SK-MEL-5 (cell line): ENCODE measurements at places on chromosomes 4 and X. TPM values are rescaled to one million over a fixed set of nuclear protein-coding genes. Genes with fewer than 3 reads are reported as not detected.

The MAGED4 gene
- 3.5 and 22.5 TPM in 2 replicates for total RNA-seq

The TLR2 gene
- 0.05 TPM in 1 of 2 replicates, not detected in the other for total RNA-seq

The SSX3 gene
- total RNA-seq = not detected in 2 replicates

The EDNRA gene
- total RNA-seq = 0.08 and 0.13 TPM in 2 replicates

The RIPPLY1 gene
- total RNA-seq = not detected in 2 replicates

The SRPX gene
- total RNA-seq = 202 and 205 TPM in 2 replicates

The USP26 gene
- total RNA-seq = not detected in 2 replicates

The HMX1 gene
- total RNA-seq = 0.67 and 1.3 TPM in 2 replicates

The TRAM1L1 gene
- total RNA-seq = 1.7 and 2.8 TPM in 2 replicates

The CSAG3 gene
- 7.6 and 8.9 TPM in 2 replicates for total RNA-seq

DNA sequence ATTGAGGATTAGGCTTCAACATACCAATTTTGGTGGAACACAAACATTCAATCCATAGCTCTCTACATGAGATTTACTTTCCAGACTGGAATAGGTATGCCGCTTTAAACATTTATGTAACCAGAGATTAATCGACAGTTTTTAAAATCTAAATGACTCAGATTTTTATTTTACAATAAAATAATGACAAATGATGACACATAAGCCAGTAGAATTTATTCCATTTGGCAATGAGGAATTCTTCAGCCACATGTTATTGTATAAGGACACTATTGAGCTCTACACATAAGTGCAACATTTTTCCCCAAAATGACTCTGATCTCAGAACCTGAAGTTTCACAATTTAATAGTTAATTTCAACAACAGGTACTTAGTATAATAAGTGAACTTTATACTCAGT, 227.0 kb upstream of the PRPS2 start:
- DNase-seq = no peak

DNA sequence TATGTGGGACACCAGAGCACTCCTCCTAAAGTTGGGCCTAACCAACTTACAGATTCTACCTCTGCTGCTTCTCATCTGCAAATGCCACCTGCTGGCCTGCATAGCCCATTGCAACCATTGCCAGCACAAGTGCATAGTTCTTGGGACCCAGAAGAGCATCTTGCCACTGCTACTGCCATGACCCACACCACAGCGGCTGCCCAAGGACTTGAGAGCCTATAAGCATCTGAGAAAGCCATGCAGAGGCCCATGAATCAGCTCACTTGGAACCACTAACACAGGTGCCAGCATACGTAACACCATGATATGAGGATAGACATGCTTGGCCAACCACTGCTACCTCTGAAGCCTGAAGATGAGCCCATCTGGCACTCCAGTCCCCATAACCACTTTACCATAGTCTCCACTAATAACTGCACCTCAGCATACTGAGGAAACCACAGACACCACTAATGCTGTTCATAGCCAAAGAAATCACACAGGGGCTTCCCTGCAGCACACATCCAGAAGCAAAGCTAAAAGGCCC, 258.1 kb upstream of the AGTR2 start:
- no peak for DNase-seq

DNA sequence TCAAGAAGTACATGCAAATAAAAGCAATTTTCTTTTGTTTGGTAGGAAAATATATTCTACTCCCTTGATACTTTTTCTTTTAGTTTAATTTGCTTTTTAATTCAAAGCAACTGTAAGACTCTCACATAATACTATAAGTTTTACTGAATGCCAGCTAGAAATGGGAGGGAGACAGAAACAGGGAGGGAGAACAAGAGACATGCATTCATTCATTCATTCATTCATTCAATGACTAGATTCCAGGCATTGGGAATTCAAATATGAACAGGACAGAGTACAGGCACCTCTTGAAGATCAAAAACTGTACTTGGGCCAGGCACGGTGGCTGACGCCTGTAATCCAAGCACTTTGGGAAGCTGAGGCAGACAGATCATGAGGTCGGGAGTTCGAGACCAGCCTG, 85.6 kb downstream of the THOC2 start:
- no peak for DNase-seq

DNA sequence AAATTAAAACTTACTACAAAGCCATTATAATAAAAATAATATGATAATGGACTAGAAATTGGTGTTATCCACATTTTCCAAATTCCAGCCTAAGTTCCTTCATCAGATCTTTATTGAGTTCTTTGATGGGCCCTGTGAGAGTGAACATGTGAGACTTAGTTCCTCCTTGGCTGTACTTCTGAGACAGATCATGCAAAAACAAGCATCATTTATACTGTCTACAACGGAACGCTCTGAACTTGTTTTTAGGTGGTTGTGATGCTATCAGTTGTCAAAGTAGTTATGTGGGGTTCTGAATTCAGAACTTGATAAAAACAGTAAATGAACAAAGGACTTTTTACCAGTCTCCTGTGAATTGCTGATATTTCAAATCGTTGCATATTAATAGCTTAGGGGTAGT, 48.9 kb downstream of the JADE3 start:
- DNase-seq = no peak

- peak; percentile 47 for DNase-seq
These were observed 152.5 kb upstream of the STX18 start for GRCh38 chr4:4694296-4694772.

GRCh38 chrX:49191574-49192011, 5.4 kb upstream of the PRICKLE3 start:
- DNase-seq = no peak

DNA sequence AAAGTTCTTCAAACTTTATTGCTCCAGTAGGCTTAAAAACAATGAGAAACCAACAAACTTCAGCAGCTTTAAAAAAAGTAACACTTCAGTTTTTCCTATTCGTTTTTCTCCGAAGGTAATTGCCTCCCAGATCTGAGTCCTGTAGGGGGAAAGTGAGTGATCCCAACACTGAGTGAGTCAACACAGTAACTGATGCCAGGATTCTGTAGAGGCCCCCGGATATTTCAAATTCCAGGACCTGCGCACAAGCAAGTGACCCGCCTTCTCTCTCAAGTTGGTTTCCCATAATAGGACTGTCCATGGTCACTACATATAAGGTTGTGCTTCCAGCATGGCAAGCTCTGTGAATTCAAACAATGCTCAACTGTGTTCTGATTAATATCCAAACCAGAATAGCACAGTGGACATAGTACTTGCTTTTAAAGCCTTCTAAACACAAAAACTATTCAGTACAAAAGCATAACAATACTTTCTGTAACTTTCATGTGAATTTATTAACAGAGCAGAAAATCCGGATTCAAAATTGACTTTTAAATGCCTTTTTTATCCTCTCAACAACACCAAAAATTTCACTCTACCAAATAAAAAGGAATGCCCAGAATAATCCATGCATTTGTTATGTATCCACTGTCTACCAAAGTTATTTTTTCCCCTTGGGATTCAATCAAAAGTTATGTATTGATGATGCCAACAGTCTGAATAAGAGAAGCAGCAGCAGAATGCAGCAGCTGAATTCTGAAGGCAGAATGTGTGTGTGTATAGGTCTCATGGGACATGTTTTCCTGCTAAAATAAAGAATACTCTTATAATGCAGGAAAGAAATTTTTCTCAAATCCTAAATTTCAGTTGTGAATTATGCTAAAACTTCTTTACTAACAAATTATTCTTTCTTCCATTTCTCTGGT, at the start of gene DMD:
TSS of gene DMD (minus strand) at position 194 of the 905 bp plus-strand sequence. CDS start 237 bp downstream, outside the sequence.
- peak; percentile 95 for DNase-seq

- DNase-seq = no peak
These were observed 93.8 kb upstream of the CLCN4 start for GRCh38 chrX:10062980-10063379.

DNA sequence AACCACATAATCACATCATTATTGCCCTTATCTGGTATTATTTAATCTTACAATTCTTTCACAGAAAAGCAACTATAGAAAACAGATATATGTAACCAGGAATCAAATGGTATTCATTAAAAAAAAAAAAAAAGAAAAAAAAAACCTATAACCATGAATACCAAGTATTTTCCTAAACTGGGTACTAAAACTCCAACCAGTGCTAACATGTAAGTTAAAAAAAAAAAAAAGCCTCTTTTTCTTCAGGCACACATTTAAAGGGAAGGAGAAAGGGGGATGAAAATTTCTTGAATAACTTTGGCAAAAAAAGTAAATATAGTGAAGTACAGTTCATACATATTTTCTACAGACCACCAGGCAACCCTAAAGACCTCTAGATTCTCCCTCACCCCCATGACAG, 2.1 kb downstream of the PPAT start:
- DNase-seq = no peak

DNA sequence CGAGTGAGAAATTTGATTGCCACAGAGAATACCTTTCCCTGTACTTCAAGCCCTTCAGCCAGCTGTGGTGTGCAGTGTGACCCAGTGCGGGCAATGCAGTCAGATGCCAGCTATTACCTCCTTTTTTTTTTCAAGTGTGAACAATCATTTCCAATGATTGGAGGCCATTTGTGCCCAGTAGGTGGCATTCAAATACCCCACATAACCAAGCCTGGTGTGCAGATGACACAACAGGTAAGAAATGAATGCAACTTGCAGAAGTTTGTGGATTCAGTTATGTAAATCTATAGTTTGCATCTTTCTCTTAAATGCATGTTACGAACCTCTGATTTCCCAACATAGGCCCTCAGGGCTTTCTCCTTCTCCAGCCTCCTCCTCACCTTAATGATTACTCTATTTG, 98.0 kb downstream of the CLCN4 start:
- peak; percentile 34 for DNase-seq

GRCh38 chrX:13855689-13856450, 39.0 kb upstream of the GPM6B start:
- DNase-seq = peak; percentile 42

DNA sequence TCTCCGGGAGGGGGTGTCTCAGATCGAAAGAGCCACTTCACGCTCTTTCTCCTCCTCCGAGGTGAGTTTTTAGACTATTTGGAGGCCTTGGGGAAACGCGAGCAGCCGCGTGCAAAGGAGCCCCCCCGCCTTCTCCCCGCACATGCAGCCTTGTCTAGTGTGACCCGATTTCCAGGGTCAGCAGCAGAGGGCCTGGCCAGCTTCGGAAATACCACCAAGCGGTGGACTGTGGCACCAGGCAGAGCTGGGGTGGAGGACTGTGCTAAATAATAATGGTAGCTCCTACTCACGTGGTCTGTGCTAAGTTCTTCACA, 79.3 kb upstream of the BCOR start:
- DNase-seq = no peak

DNA sequence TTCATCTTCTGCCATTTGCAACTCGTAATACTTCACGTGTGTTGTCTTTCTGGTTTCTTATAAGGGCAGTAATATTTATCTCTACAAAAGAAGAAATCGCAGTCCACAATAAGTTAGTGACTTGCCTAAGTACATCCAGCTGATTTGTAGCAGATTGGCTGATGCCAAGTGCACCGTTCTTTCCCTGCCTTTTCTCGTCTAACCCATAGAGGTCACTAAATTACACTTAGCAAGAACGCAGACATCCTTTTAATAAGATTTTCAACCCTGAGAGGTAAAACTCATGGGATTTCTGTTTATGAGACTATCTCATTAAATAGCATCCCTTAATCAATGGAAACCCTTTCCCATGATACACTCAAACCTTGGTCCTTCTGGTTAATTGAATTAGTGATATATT, 408.6 kb upstream of the ACTRT1 start:
- peak; percentile 11 for DNase-seq

DNA sequence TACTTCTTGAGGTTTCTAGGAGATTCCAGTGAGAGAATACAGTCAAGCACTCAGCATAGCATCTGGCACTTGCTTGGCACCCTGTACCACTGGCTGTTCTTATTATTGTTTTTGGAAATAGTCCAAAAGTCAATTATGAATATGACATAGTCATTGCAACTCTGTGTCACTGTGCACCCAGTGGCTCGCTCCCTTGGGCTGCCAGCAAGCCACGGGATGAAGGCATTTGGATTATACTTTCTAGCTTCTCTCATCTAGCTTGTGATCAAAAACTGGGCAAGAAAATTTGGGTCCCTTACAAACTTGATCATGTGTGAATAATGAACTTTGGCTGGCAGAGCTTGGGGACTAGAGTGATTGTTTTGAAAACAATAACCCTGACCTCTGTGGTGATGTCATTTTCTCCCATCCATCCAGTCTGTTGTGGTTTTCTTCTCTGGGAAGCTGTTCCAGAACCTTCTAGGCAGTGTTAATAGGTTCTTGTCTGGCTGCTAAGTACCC, 32.7 kb upstream of the LIMCH1 start:
- no peak for DNase-seq

DNA sequence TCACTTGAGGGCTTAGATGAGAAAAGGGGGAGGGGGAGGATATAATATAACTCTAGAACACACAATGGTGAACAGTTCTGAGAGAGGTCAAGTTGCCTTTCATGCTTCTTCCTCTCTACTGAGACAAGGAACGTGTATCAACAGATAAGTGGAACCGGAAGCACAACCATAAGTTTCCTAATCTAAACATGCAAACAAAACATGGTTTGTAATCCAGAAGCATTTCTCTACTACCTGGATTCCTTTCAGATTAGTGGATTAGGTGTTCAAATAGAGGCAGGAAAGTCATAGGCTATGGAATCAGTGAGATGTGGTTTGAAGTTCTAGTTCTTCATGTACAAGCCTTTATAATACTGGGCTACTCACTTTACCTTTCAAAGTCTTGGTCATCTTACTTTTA, 460.6 kb downstream of the IDS start:
- no peak for DNase-seq

DNA sequence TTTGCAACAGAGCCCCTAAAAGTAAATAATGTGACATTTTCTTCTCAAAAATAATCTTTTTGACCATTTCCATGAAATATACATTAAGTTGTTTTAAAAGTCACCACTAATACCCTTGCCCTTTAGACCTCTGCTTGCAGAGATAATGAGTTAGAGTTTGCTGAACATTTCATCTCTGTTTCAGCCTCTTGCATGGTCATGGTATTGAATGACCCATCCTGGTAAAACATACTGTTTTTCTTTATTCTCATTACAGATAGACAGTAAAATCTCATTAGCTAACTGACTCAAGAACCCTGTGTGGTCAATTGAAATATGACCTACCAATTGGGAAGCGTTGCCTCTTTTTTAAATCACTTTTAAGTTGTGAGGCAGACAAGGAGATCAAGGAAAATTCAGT, 916.7 kb downstream of the PDHA2 start:
- DNase-seq = no peak

GRCh38 chr4:79682801-79683530, 274.9 kb upstream of the GK2 start:
- no peak for DNase-seq

- no peak for DNase-seq
These were observed 88.9 kb downstream of the ZNF674 start for GRCh38 chrX:46456125-46456922.

DNA sequence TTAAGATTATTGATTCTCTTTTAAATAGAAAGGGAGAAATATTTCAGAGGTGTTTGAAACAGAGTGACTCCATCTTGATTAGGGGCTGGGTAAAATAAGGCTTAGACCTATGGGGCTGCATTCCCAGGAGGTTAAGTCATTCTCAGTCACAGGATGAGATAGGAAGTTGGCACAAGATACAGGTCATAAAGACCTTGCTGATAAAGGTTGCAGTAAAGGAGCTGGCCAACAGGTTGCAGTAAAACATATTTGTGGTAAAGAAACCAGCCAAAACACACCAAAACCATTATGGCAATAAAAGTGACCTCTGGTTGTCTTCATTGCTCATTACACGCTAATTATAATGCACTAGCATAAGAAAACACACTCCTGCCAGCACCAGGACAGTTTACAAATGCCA, 165.0 kb downstream of the SPIN4 start:
- DNase-seq = no peak
